Lower leg skin (tissue), 4 donors: ENCODE measurements at places on chromosomes 11 and 22. TPM values are rescaled to one million over a fixed set of nuclear protein-coding genes. Genes with fewer than 3 reads are reported as not detected.
A peak's percentile ranks its signal among the peaks of the same experiment; 100 is the strongest.

- DNase-seq, result no peak
These were observed 273.0 kb downstream of the TBC1D22A start for GRCh38 chr22:47035425-47035881.

DNA sequence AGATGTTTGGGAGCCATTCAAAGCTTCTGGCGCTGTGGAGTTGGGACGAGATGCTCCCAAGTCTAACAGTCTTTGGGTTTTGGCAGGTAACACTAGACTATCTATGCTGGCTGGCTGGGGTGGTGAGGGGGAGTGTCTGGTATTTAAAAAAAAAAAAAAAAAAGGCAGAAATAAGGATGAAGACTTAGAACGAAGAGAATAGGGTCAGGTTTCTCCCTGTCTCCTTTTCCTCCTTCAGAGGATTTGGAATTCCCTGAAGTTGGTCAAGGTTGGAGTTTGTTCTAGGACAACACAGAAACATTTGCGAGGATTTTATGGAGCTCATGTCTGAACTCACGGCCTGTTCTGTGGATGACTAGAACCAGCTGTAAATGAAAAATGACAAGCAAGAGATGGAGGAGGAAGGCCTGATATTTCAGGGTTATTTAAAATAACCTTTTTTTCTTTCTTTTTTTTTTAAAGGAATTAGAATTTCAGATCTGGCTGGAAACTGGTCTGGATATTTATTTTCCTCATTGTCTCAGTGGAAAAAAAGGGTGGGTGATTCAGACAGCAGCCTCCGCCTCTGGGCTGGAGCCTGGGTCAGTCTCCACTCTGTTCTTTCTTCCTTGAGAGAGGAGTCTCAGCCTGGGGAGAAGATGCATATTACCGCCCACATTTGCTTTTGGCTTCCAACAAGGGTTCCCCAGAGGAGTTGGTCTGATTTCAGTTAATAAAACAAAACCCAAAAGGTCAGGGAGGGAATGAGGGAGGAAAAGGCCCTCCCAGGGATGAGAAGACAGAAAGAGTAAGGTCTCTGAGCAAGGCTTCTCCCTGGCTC, 80.1 kb downstream of the USP35 start:
- no peak for DNase-seq

DNA sequence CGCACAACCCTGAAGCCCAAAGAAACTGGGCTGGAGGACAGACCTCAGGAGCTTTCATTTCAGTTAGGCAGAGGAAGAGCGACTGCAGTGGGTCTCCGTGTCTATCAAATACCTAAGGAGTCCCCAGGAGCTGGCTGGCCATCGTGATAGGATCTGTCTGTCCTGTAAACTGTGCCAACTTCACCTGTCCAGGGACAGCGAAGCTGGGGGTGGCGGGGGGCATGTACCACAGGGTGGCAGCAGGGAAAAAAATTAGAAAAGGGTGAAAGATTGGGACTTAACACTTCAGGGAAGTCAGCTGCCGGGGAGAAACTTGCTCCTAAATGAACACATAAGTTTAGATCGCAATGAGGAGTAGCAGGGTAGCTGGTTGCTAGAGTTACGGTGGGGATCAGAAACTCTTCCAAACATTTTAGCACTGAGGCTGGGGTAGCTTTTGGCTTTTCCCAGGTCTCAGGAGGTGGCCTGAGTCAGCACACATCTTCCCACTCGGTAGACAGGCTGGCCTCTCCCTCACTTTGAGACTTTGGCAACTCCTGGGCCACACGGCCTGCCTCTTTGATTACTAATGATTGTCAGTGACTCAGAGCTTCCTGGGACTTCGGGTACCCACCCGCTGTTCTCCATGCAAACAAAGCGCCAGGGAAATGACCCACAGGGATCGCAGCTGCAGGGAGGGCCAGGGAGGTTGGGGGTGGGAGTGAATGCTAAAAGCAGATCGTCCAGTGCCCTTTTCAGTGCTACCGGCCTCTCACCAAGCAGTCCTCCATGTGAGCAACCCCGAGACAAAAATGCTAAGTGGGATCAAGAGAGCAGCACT, 2.9 kb upstream of the MTFP1 start:
- peak; percentile 80 for DNase-seq

GRCh38 chr11:7143908-7144307, 55.1 kb downstream of the RBMXL2 start:
- DNase-seq, result no peak

GRCh38 chr11:78094250-78094649, 14.6 kb upstream of the NDUFC2 start:
- DNase-seq, result no peak

DNA sequence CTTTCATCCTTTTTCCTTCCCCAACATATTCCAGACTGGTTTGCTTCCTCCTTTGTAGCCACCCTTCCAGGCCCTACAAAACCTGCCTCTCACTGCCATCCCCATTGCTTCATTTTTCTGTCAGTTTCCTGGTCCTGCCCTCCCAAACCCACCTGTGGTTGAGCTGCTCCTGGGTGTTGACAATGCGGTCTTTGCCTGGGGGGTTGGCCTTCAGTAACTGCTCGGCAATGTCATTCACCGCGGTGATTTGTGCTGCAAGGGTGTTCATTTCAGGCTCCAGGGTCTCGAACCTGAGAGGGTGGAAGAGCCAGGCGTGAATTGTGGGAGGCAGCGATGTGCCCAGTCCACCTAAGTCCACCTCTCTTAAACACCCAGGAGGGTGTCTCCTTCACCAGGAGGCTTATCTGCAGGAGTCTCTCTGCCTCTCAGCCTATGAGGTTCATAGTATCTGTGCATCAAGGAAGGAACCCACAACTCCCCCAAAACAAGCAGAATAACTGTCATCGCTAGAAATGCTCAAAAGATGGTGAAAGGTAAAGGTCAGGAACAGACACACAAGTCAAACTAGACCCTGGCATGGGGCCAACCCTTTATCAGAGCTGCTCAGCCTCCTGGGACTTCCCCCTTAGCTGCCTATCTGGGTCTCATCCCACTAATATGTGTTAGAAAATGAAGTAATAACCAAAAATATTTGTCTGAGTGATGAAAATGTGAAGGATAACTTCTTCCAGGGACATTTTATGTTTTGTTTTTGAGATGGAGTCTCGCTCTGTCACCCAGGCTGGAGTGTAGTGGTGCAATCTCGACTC, 23.9 kb upstream of the RBM4B start:
- no peak for DNase-seq

DNA sequence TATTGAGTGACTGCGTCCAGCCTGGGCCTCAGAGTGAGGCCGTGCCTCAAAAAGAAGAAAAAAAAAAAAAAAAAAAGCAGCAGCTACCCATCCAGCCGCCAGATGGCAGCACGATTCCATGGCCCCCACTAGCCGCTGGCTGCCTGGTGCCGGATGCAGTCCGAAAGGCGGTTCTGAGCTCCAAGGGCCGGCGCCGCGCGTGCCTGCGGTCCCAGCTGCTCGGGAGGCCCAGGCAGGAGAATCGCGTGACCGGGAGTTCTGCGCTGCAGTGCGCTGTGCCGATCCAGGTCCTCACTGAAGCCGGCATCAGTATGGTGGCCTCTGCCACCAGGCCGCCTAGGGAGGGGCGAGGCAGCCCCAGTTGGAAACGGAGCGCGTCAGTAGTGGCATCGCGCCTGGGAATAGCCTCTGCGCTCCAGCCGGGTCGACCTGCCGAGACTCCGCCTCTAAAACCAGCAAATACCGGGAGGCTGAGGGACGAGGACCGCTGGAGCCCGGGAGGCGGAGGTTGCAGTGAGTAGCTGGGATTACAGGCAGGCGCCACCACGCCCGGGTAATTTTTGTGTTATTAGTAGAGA, 19.3 kb downstream of the SCARF2 start:
- peak; percentile 96 for DNase-seq

DNA sequence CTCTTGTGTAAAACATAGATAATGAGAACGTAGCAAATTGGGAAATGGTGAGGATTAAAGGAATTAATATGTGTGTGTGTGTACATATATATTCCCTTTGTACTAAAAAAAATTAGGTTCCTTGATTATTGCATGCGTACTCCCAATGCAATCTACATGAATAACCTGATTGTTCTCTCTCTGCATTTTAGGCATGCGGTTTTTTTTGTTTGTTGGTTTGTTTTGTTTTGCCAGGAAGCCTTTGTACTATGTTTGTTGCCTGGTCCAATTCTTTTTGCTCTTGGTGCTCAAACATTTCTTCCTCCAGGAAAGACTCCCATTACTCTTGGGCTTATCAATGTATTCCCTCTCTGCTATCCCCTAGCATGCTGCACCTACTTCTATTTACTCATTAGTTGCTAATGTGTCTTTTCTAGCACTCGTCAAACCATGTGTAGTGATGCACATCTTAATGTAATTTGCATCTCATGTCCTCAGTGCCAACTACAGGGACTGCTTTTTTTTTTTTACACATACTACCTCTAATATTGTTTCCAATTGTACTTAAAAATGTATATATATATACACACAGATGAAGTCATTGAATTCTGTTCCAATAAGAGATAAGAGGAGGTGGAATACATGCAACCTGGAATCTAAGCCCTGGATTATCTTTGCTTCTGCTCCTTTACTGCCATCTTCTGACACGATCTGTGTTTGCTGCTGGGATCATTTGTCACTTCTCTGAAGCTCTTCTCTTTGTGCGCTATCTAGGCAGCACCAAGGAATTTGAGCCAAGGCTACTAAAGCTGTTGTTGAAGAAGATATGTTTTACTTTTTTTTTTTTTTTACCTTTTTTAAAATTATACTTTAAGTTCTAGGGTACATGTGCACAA, 197.2 kb upstream of the ANO3 start:
- no peak for DNase-seq

DNA sequence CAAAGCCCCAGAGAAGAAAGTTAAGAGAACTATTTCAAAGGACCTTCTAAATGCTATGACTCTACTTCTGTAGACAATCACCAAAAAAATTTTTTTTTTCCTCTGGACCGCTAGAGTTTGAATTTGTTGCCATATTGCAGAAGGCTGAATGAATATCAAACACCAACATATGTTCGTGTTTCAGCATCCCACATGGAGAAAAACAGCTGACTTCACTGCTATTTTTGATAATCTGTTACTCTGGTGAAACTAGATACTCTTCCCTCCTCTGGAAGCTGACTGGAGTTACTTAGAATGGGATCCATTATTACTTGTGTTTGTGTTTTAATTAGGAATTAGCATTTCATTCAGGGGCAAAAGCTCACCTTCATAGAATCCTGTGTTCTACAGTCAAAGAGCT, 447.0 kb downstream of the AASDHPPT start:
- no peak for DNase-seq

DNA sequence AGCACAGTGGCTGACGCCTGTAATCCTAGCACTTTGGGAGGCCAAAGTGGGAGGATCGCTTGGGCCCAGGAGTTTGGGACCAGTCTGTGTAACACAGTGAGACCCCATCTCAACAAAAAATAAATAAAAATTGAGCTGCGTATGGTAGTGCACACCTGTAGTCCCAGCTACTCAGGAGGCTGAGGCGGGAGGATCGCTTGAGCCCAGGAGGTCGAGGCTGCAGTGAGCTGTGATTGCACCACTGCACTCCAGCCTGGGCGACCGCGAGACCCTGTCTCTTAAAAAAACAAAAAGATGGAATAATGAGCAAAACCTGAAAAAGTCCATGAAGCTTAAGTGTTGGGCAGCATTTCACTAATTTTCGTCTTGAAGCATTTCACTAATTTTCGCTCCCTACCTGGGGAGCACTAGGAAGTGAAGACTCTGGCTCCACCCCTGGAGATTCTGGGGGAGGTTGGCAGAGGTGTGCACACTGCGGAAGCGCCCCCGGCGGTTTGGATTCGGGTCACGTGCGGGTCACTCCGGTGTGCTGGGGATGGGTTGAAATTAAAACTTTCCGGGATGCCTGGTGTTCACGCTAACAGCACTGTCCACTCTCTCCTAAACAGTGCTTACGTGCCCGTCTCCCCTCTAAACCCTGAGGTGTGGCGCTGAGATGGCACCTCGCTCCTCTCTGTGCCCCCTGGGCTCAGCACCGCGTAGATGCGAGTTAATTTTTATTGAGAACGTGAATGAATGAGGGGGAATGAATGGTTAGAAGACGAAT, 906 bp upstream of the NAA40 start:
- DNase-seq, result no peak

Gene IRF7
- total RNA-seq, result 40.9 TPM

DNA sequence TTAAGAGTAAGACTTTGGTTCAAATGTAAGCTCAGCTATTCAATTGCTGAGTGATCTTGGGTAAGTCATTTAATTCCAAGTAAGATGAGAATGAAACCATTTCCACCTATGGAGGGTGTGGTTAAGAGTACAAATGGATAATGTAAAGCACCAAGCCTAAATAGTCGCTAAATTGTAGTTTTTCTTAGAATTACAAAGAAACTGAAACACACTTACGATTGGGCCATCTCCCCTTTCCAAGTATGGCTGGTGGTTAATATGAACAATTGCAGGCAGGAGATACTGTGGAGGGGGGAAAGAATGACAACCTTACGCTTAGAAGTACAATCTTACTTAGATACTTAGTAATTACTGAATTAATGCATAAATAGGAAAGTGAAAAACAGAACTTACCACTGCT, 8.2 kb downstream of the DDX17 start:
- DNase-seq, result no peak

DNA sequence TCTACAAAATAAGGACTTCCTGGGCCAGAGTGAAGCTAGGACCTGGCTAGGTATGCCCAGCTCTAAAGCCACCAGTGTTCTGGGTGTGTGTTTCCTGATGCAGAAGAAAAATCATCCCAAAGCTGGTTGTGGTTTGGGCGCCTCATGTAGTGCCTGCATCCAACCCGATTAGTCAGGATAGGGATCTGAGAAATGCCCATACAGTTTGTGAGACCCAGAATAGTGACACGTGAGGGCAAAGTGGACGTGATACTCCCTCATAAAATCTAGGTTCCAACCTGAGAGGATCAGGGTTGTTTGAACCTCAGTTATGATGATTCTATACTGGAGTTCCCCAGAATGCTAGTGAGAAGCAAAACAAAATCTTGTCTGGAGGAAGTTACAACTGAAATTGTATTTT, 238.4 kb downstream of the TBC1D22A start:
- DNase-seq, result no peak

Gene SAA2
- 4.9 TPM for total RNA-seq

DNA sequence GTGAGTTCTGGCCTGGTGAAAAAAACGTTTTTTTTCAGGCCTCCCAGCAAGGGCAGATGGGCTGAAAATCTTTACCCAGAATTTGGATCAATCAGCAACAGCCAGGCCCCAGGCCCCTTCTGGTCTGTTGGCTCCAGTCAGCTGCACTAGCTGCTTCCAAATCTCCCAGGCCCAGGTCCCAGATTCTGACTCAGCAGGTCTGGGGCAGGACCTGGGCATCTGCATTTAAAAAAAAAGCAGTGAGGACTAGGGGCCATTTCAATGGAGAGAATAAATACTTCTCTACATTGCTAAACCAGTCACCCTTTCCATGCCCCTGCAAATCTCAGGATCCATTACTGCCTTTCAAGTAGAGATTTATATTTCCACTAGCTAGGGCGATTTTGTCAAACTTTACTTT, 4.3 kb downstream of the SLC15A3 start:
- no peak for DNase-seq
